Activated CD8-positive, alpha-beta memory T cell treated with anti-CD3 and anti-CD28 coated beads for 48 hours (primary cell): ENCODE measurements at places on chromosomes 2 and 18.

- DNase-seq = no peak
Measured at GRCh38 chr2:138104071-138104470, 139.8 kb downstream of the HNMT start.

DNA sequence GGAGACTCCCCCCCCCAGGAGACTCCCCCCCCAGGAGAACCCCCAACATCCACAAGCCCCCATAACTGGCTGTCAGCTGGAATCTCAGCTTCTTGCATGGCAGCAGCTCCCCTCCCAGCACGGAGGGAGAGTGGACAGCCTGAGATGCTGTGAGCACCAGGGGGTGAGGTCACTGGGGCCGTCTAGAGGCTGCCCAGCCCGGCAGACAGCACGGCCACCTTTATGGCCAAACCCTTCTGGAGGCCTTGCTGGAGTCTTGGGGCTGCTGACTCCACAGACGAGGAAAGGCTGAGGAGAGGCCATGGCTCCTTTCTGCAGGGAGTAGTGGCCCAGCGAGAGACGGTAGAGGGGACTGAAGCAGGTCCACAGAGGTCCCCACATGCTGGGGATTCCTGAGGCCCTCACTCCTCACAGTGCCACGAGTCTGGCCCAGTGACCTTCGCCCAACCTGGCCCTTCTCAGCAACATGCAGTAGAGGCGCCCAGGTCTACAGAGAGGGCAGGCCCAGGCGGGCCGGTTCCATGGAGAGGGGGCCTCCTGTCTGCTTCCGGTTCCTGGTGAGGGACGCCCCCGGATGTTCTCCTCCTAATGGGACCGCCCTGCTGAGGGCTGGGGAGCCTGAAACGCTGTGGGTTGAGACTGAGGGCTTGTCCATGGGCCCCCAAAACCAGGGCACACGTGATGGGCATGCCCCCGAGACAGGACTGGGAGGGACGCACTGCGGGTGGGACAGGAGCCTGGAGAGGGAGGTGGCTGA lies 122.6 kb upstream of the CTDP1 start:
- no peak for DNase-seq

- DNase-seq = no peak
Measured at GRCh38 chr2:205892251-205892655, 193.7 kb downstream of the INO80D start.

DNA sequence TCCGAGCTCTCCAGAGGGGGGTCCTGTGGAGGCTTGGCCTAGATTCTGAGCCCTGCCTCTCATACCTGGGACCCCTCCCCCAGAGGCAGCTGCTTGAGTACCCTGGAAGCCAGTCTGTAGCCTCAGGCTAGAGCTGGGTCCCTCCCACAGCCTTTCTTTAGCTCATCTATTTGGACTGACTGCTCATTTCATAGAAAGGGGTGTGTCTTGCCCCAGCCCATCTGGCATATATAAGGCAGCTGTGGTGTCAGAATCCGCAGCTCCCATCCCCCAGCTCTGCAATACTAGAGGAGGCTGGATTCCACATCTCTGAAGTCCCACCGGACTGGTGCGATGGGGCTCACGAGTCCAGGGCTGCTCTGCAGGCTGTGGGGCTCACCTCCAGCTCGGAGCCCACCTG lies 26.1 kb downstream of the MPHOSPH10 start:
- no peak for DNase-seq
